ENCODE measurements at places on chromosomes 2 and 18.

DNA sequence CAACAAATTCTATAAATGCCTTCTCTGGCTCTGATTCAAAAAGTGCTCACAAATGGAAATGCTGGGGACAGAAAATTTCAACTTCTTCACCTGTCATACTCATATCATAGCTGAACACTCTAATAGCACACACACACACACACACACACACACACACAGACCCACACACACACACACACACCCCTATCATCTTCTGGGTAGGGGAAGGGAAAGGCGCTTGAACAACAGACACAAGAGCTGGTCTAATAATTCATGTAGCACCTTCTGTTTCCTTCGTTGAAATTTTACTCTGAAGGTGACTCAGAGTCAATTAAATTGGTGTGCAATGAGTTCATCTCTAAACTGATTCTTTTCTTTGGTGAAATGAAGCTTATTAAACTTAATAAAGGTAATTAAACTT is 32.9 kb downstream of the CD28 start:
- no peak for DNase-seq

GRCh38 chr2:200459101-200459500 is 50.8 kb downstream of the KCTD18 start:
- DNase-seq, result no peak

DNA sequence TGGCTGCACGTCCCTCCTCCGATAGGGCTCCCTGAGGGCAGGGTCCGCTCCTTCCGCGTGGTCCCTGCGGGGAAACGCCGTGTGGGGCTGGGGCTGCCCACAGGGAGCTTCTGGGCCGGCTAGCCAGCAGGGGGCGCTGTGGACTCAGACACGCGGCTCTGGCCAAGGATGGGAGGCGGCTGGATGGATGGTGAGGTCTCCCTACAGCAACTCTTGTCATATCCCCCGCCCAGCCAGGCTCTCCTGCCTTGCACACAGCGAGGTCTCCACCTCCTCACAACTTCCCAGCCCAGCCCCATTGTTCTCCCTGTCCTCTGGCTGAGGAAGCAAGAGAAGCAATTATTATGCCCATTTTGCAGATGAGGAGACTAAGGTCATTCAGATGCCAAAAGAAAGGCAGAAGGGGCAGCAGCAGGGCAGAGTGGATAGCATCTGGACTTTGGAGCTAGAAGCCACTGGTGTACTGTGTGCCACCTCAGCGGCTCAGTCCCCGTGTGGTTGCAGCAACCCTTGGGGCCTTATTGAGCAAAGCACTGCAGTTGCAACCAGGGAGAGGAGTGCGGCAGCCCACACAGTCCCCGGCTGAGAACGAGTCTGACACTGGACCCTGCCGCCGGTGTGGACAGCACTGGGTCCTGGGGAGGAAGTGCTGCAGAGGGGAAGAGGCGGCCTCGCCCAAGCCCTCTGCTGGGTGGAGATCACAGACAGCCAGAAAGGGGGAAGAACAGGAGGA is 99.0 kb downstream of the ZFP36L2 start:
- peak; percentile 79 for DNase-seq

DNA sequence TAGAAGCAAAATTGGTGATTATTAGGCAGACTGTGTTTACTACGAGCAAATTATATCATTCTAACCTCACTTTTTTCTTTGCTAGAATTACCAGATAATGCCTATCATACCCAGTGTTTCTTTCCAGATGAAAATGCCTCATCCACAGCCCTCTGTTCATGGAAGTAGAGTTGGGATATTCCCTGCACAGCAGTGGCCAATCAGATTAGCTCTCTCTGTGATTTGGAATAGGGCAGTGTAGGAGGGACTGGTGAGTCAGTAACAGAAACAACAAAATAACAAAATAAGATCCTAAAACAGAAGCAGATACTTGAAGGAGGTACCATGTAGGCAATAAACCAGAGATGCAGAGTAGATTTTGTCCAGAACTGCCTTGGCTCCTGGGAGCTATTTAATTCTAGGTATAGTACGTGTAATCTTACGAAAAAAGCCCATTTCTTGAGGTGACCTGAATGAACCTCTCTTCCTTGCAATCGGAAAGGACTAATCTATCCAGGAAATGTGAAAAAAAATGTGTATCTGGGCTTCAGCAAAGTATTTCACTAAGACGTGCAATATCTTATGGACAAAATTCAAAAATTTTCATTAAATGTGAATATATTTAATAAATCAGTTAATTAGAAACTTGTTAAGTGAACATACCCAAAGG is 18.4 kb upstream of the TMEM17 start:
- no peak for DNase-seq

DNA sequence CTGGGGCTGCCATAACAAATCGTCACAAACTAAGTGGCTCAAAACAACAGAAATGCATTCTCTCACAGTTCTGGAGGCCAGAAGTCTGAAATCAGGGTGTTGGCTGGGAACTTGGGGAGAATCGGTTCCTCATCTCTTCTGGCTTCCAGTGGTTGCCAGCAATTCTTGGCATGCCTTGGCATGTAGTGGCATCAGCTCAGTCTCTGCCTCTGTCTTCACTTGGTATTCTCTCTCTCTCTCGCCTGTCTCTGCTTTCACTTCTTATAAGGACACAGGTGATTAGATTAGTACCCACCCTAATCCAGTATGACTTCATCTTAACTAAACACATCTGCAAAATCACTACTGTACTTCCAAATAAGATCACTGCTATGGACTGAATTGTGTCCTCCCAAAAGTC is 695.4 kb upstream of the ID2 start:
- DNase-seq, result no peak

GRCh38 chr2:16615687-16616615 is 49.7 kb downstream of the CYRIA start:
- DNase-seq, result no peak

DNA sequence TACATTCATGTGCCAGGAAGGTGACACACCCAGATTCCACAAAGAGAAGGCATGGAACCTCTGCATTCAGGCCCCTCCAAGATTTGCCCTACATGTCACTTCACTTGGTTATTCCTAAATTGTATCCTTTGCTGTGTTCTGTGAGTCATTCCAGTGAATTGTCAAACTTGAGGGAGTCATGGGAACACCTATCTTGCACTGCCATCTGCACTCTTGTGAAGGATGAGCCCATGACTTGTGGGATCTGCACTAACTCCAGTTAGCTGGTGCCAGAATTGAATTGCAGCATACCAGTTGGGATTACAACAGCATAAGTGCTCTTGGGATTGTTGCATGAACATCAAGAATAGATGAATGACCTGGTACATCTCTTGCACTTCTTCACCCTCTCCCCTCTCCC is 1288.0 kb upstream of the ZEB2 start:
- DNase-seq, result no peak

GRCh38 chr2:118519511-118519910 is 327.9 kb downstream of the EN1 start:
- DNase-seq, result no peak

Measured in stimulated activated CD4-positive, alpha-beta T cell treated with anti-CD3 and anti-CD28 coated beads, Interleukin-4, amount 100 ng/mL, for 4 hours (primary cell).